ENCODE measurements at places on chromosomes 2 and 18.

DNA sequence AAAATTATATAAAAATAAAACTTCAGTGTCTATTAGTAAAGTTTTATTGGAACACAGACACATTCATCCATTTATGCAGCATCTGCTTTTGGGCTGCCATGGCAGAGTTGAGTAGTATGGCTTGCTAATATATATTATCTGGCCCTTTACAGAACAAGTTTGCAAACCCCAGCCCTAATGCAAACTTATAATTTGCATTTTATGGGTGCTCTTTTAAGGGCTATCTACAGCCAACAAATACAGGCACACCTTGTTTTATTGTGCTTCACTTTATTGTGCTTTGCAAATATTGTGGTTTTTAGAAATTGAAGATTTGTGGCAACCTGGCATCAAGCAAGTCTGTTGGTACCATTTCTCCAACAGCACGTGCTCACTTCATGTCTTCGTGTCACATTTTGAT is 35.2 kb upstream of the DLX2 start:
- DNase-seq: no peak

GRCh38 chr2:179340678-179341077 is 76.0 kb upstream of the SESTD1 start:
- no peak for DNase-seq

GRCh38 chr2:218060118-218060517 is 8.9 kb upstream of the RUFY4 start:
- DNase-seq: no peak

DNA sequence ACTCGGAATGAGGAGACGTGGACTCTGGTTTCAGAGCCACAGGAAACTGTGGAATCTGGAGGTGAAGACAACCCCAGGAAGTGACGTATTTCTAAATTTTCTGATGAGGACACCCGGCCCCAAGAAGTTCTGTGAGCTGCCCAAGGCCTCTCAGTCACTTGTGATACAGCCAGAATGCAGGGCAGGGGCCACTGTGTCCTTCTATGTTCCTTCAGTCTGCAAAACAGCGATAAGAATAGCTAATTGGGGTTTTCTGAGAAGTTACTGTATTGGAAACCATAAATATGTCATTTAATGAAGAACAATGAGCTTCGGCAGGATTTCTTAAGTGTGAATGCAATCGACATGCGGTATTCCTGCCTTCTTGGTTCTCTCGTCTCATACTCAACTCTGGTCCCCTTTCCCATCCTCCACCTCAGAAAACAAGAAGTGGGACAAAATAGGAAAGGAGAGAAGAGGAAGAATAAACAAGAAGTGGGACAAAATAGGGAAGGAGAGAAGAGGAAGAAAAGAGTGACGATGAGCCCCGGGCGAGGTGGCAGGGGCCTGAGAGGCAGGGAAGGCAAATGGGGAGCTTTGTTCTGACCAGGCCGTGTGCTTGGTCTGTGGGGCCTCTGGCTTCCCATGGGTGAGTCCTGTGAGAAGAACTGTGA is 282.0 kb upstream of the REV1 start:
- no peak for DNase-seq

- DNase-seq: no peak
Measured at GRCh38 chr2:45131587-45131986, 122.3 kb upstream of the SIX2 start.

- DNase-seq: no peak
Measured at GRCh38 chr18:25834061-25834460, 256.4 kb downstream of the SS18 start.

- DNase-seq: no peak
Measured at GRCh38 chr2:174553811-174554493, 43.7 kb downstream of the WIPF1 start.

GRCh38 chr2:240597054-240597418 is 10.5 kb downstream of the CAPN10 start:
- no peak for DNase-seq

DNA sequence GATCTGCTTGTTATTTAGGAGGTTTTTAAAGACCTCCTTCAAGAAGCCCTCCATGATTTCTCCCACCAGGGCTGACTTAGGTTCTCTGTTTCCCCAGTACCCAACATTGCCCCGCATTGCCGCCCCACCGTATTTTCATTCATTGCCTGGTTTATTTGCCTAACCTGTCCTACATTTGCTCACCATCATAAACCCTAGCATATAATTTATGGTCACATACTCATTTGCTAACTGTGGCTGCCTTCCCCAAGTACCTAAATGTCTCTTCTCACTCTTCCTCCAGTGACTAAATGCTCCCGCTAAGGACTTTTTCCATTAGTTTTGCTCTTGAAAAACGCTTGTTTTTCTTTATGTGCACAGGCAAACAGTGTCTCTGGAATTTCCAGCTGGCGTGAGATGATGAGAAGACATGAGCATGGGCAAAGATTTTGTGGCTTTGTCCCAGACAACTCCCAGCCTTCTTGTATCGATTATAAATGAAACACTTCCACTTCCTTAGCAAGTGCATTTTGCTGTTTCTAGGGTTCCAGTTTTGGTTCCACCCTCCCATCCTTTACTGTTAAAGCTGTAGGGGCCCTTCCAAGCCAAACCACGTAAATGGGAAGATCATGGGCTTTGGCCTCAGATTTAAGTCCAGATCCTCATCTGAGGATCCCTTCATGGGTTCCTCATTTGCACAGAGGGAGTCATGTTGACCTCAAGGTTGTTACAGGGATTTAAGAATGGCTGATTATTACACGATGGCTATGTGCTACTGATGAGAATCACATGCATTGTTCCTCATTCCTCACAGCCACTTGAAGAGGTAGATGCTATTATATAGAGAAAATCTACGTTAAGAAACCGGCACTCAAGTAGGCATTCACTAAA is 21.0 kb upstream of the ARMC9 start:
- DNase-seq: no peak

DNA sequence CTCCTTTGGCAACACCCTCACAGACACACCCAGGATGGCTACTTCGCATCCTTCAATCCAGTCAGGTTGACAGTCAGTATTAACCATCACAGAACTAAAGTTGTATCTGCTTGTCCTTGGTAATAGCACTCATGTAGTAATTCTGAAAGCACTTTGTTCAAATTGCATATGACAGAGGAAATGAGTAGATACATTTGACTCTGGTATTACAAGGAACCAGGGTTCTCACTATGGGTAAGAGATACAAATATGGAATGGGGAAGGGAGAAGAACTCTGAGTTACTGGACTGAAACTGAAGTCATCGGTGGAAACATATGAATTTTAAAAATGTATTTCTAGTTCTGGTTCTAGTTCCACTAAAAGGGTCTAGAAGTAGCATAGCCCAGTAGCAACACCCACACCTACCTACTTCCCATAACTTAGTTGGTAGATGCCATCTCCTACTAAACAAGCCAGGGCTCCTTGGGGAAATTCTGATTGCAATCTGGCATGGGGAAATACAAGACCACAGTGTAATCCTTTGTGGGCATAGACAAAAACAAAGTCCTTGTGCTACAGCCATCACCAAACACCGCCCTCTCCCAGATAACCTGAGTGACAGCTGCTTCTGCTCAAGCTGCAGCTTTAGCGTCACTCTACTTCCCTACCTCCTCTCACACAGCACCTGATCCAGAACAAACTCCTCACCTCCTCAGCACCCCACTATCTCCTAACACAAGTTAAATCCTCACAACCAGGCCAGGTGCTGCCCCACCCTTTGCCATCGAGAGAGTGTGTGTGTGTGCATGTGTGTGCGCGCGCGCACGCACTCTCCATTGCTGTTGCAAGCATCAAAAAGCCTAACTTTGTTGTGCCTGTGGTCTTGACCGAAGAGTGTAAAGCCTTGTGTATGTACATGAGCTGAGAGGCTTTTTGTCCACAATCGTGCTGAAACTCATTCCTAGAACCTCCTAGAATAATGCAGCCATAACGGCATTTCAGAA is 31.4 kb upstream of the CD226 start:
- DNase-seq: no peak

DNA sequence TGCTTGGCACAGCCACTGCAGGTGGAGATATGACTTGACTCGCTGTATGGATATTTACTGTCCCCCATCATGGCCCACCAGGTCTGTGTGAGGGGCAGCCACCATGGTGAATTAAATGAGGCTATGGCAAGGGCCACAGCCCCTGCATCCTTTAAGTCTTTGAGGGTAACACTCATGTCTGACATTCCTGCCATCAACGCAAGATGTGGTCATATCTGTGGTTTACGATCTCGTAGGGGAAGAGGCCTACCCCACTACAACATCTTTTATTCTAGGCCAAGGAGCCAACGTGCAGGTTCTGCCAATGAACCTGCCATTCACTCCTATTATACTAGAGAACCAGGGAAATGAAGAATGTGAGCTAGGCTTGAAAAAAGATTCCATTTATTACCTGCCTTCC is 381.6 kb upstream of the ID2 start:
- DNase-seq: no peak

GRCh38 chr2:201363857-201364560 is 6.9 kb upstream of the FLACC1 start:
- DNase-seq: no peak

DNA sequence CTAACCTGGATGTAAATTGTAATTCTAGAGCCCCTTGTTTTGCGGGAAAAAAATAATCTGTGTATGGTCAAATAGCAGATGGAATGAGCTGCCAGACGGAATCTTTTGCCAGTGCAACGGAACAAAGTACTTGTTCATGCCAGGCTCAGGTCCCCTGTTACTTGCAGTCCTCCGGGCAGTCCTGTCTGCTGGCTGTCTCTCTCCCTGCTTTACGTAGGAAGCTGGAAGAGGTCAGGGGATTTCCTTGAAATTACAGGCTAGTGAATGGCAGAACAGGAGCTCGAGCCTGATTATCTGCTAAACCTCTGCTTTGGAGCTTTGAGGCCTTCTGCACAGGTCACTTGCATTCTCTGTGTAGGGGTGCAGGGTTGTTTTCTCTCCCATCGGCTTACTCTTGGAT is 54.8 kb downstream of the LRRFIP1 start:
- no peak for DNase-seq

DNA sequence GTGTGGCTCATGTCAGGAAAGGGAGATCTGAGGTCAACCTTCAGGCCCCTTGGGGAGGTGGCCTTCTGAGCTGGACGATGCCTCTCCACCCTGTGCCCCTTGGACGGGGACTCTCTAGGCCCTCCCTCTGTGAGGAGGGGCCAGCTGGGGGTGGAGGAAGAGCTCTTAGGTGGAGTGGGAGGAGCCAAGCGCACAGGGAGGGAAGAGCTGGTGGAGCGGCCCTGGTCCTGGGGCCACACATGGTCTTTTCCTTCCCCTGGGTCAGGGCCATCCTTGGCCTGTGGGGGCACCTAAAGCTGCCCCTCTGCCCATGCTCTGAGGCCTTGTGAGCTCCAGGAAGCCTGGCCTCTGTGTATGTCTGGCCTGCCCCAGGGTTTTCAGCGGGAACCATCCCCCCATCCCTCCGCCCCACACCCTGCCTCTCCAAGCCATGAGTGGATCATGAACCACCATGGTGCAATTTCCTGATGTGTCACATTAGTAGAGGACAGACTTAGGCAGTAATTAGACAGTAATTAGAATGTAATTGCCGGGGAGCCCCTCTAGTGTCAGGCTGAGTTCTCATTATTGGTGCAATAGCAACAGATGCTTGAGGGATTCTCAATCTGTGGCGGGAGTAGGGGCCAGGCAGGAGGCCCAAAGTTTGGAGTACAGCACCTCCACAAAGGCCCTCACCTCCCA is 63.0 kb downstream of the GLI2 start:
- no peak for DNase-seq

GRCh38 chr18:76335859-76336640 is 159.0 kb downstream of the ZNF516 start:
- no peak for DNase-seq

GRCh38 chr2:217218269-217219163 is 358.7 kb upstream of the TNP1 start:
- DNase-seq: no peak

DNA sequence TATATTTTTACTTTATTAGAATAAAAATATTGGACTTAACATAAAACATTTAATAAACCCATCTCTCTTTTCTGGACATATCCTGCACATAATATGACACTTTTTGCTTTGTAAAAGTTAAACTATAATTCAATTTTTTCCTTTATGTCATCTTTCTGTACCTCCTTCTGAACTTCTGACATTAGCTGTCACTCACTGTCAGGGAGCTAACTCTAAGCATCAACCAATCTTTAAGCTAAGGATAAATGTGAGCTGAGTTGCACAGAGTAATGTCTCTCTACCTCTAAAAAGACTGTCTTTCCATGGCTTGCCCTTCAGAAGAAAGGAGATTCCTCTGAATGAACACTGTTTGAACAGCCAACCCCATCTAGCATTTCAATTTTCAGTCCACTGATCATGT is 948.6 kb upstream of the CHAC2 start:
- DNase-seq: no peak

DNA sequence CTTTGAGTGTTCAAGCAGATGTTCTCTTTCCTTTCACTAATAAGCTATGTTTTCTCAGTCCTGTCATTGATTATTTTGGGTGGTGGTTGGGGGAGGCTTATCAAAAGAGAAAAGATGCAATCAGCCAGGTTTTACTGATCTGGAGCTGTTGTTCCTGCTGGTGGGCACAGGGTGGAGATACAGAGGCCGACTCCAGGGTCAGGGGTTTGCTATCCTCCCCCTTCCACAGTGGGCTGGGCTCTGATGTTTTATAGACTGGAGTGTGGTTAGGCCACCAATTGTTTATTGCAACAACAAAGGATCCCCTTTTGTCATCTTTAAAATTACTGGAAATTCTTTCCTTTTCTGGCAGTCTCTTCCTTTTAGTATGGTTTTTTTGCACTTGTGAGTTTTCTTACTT is 120.5 kb downstream of the TANC1 start:
- no peak for DNase-seq

- DNase-seq: no peak
Measured at GRCh38 chr18:44714376-44714775, 33.7 kb downstream of the SETBP1 start.

GRCh38 chr18:51623653-51624052 is 426.2 kb upstream of the MEX3C start:
- no peak for DNase-seq

DNA sequence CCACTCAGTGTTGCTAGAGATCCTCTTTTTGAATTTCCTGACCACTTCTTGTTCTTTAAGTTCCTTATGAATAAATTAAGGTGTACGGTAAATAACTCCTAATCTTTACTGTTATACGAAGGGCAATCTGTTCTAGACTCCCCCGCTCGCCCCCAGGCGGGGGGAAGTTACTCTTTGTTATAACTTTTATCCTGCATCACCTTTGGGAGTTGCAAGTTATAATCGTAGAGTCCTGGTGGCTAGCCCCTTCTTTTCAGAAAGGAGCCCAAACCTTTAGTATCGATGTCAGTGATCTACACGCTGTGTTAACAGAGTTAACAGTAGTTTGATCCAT is 652 bp downstream of the GCA start:
- DNase-seq: no peak

- peak; percentile 44 for DNase-seq
Measured at GRCh38 chr2:24919037-24919505, 966 bp downstream of the ADCY3 start.

DNA sequence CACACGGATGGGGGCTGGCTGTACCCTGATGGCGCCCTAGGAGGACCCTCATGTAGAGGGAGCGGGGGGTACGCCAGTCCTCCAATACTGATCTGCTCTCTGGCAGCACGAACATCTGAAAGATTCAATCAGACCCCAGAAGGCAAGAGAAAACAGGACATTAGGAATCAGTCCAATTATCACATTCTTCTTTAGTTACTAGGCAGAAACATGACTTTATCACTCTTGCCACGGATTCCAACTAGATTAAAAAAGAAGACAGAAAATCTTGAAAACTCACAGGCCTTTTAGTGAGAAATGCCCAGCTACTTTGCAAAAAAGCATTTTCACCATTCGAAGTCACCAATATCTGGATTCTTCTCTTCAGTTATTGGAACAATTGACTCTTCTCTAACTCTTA is 68.4 kb downstream of the ID2 start:
- no peak for DNase-seq

GRCh38 chr18:46324087-46324955 is 220.1 kb downstream of the HAUS1 start:
- no peak for DNase-seq

GRCh38 chr2:189624648-189625355 is 36.5 kb upstream of the ASNSD1 start:
- DNase-seq: no peak
